ENCODE measurements at places on chromosomes 5 and 9. TPM values are rescaled to one million over a fixed set of nuclear protein-coding genes. Genes with fewer than 3 reads are reported as not detected.
A peak's percentile ranks its signal among the peaks of the same experiment; 100 is the strongest.

Gene SOHLH1
- not detected for total RNA-seq

Gene CENPK
- total RNA-seq = 27.8 TPM

Gene FOXI1
- total RNA-seq = not detected

Gene HTR4
- total RNA-seq = not detected

Gene COL27A1
- 36.0 TPM for total RNA-seq

Gene PCDHGA9
- 3.2 TPM for total RNA-seq

Gene CDH6
- total RNA-seq = not detected

Gene TRIM14
- 11.3 TPM for total RNA-seq

Gene EXD3
- total RNA-seq = 10.8 TPM

Gene ECSCR
- not detected for total RNA-seq

Gene PCDHA1
- 0.26 TPM for total RNA-seq

Gene LECT2
- total RNA-seq = not detected

Gene TNC
- total RNA-seq = 178 TPM

DNA sequence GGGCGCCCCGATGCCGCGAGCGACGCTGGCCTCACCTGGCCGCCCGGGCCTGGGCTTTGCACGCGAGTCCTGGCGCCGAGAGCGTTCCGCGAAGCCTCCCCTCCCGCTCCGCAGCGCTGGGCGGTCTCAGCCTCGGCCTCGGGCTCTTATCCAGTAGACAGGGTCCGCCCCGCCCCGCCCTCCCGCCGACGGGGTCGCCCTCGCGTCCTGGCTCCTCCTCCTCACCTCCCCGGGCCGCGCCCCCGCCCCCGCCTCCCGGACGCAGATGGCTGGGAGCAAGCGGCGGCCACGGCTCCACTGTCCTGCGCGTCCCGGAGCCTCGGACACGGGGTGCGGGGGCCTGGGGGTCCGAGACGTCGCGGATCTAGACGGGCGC is at the start of gene SLC6A3:
Gene SLC6A3, minus strand, starts transcription at position 128 of the 376 bp plus-strand sequence. CDS start 2,243 bp downstream, outside the sequence.
- DNase-seq = no peak

DNA sequence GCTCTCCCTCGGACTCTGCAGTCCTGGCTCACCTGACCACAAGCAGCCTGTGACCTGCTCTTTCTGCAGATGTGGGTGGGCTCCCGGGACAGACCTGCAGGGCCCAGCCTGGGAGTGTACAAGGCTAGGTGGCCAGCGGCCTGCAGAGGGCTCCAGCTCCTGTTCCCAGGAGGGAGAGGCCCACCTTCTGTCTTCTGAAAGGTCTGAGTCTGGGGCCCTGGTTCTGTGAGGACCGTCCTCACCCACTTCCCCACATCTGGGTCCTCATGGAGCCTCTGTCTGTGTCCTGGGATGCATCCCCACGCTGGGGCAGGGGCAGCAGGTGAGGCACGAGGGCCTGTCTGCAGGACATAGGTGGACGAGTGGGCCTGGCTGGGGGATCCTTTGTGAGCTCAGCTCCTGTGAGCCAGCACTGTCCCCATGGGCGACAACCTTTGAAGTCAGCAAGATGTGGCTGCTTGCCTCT is 43.7 kb downstream of the PHF2 start:
- no peak for DNase-seq

- DNase-seq = peak; percentile 31
Observed at GRCh38 chr5:154756009-154756867, 1.1 kb downstream of the LARP1 start.

GRCh38 chr5:176732306-176732705 is 78.1 kb upstream of the UNC5A start:
- DNase-seq = no peak

- no peak for DNase-seq
Observed at GRCh38 chr5:149294872-149295829, 23.5 kb downstream of the AFAP1L1 start.

DNA sequence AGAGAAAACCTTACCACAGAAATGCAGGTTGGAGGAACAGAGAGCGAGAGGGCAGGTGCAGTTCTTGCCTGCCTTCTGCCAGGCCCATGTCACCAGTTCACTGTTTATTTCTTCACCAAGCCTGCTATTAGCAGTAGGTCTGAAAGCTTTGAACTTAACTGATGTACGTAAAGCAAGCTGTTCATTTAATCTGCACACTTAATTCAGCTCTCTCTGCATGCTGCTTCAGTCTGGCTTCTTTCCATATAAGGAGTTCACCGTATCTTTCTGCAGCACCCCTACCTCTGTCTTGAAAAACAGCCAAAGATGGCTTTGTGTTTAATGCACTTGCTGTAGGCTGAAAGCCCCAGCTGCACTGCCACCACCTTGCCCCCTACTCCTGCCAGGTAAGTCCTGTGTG is 205.1 kb downstream of the RAB3C start:
- no peak for DNase-seq

DNA sequence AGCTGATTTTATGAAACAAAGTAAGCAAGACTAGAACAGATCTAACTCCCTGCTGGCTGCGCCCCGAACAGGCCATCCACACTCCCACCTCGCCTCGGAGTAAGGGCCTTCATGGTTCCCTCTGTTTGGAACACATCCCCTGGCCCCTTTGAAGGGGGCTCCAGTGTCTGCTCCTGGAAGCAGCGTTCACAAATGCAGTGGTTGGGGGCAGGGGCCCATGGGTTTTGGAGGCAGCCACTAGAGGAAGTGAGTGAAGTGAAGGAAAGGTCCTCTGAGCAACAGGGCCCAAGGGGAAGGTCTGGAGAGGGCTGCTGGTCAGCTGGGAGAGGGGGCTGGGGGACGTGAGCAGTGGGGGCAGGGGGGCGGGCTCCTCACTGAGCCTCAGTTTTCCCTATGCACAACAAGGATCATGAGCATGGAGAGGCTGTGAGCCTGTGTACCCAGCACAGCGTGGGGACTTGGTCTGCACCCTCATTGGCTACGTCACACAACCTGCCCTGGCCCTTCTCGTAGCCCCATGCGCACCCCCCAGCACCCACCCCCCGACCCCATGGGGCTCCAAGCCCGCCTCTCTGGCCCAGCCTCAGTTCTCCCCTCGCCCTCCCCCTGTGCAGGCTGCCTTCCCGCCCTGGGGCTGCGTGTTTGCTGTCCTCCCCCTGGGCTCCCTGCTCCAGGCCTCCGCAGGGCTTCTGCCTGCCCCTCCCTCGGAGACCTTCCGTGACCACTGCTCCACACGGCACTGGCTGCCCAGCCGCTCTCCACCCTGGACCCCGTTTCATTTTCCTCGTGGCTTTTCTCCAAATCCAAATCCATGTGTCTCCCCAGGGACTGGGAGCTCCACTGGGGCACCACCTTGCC is 39.5 kb downstream of the RASGEF1C start:
- DNase-seq = no peak

- DNase-seq = peak; percentile 82
Observed at GRCh38 chr5:92337772-92338234, 954.7 kb upstream of the ARRDC3 start.

DNA sequence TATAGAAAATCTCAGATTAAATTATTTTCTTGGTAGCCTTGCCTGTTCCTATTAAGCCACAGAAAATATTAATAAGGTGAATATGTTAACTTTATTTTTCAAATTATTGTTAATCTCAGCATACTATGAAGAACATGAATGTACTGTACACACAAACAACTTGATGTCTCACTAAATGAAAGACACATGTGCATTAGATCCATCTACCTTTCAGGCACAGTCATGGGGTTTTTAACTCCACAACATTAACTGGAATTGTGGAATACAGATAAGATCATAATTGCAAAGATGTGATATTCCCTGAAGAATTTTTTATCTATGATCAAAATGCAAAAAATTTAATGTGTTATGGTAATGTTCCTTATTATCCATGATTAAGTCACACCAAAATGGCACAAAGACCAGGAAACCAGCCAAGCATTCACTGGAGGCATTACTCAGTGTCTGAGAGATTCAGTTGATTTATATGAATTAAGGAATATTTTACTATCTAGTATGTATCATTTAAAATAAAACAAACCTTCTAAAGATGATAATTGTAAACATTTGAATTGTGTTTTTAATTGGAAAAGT is 150.0 kb upstream of the VCAN start:
- no peak for DNase-seq

DNA sequence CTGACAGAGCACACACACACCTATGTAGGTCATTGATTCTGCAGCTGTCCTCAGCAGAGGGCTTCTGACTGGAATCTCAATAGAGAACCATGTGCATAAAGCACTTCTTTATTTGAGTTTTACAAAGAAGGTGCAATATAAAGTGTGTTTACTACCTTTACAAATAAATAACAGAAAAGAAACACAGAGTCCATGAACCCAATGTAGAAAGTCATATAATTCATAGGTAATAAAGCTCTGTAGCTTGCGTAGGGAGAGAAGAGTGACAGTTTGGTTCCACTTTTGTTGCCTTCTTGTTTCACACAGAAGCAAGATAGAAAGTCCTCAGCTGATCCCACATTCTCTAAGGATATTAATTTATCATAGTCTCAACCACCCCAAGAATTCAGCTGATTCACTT is 149.5 kb downstream of the GABRG2 start:
- no peak for DNase-seq

- DNase-seq = no peak
Observed at GRCh38 chr5:21071421-21071820, 1083.4 kb upstream of the CDH18 start.

DNA sequence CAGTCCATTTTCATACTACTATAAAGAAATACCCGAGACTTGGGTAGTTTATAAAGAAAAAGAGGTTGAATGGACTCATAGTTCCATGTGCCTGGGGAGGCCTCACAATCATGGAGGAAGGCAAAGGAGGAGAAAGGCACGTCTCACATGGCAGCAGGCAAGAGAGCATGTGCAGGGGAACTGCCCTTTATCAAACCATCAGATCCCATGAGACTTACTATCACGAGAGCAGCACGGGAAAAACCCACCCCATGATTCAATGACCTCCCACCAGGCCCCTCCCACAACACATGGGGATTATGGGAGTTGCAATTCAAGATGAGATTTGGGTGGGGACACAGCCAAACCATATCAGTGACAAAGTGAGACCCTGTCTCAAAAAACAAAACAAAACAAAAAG is 19.9 kb downstream of the TRAF2 start:
- DNase-seq = no peak

DNA sequence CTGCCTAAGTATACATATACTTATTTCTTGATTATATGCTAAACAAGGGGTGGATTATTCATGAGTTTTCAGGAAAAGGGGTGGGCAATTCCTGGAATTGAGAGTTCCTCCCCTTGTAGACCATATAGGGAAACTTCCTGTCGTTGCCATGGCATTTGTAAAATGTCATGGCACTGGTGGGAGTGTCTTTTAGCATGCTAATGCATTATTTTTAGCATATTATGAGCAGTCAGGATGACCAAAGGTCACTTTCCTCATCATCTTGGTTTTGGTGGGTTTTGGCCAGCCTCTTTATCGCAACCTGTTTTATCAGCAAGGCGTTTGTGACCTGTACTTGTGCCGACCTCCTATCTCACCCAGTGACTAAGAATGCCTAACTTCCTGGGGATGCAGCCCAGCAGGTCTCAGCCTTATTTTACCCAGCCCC is 80.9 kb downstream of the ALDH7A1 start:
- DNase-seq = no peak

DNA sequence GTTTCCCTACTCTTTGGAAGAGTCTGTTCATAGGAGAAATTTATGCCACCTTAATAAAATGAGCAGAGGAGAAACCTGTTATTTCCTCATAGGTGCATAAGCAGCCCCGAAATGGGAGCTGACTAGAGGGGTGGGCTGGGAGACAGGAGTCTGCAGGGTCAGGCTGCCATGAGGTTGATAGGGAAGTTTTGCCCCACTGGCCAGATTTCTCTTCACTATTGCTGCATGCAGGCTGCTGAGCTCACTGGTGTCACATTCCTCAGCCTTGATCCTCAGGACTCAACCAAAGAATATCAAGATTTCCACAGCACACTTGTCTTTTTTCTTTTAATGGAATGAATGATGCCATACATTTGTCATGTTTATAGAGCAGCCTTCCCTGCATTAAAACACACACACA is 60.7 kb downstream of the BHMT start:
- DNase-seq = no peak

GRCh38 chr5:72621576-72621975 is 114.4 kb upstream of the ZNF366 start:
- no peak for DNase-seq

DNA sequence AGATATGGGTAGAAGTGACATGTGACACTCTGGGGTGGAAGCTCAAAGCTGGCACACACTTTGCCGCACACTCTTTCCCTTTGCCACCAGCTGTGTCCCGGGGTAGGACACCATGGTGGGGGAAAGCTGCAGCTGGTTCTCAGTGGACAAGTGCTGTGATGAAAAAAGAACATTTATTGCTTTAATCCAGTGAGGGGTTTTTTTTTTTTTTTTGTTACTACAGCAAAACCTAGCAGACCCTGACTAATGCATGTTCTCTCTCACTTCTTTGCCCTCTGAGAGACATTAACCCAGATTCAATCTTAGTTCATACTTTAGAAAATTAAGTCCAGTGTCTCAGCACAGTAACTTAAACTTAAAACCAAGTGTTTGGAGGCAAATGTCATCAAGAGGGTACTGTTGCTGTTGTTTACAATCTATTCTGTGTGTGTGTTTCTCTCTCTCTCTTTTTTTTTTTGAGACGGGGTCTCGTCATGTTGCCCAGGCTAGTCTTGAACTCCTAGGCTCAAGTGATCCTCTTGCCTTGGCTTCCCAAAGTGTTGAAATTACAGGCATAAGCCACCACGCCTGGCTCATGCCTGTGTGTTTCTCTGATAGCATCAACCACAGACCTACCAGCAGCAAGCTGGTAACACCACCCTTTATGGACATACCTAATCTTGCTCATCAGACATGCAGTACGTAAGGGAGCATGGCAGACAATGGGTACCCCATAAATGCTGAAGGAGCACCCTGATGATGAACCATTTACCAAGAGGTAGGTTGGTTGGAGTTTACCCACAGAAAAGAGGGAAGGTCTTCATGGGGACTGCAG is 84.7 kb upstream of the TBC1D2 start:
- DNase-seq = no peak

DNA sequence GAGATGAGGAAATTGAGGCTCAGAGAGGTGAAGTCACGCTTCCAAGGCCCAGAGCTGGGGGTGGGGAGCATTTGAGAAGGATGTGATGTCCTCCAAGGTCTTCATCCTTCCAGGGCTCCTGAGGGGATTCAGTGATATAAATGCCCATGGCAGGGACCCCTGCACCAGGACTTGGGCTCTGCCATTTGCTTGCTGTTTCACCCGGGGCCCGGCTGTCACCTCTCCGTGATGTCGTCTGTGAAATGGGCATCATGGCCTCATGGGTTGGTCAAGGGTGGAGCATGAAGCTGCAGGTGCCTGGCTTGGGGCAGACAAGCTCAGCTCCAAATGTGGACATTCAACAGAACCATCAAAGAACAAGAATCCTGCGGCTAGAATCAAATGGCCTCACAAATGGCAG is 253.1 kb downstream of the PBX3 start:
- no peak for DNase-seq

DNA sequence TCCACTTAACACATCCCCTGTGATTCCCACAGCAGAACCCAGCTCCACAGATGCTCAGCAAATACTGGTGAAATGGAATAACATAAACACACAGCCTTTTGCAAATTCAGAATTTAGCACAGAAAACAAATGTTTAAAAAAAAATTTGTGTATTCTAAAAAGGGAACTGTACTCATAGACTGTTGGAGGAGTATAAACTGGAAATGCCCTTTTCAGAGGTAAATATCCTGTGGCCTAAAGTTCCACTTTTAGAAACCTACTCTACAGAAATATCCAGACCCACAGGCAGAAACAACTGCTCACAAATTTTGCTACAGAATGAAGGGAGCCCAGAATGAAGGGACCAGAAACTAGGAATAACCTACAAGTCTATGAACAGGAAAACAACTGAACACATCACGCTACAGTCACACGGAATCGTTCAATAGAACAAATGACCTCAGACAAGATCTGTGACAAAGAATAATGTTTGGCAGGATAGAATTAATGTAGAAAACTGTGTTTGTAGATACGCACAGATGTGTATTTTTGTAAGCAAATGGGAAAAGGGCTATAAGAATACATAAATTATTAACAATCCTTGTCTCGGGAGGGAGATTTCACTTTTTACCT is 78.5 kb downstream of the SHB start:
- no peak for DNase-seq

Measured in mammary epithelial cell (primary cell).